AG08395 (cell line): ENCODE measurements at places on chromosomes 4 and X.

- no peak for DNase-seq
Observed at GRCh38 chrX:45885931-45886330, 659.3 kb downstream of the ZNF674 start.

GRCh38 chr4:113181289-113182007, 132.0 kb downstream of the ANK2 start:
- peak; percentile 2 for DNase-seq

- no peak for DNase-seq
Observed at GRCh38 chrX:19747652-19748610, 139.5 kb downstream of the SH3KBP1 start.

DNA sequence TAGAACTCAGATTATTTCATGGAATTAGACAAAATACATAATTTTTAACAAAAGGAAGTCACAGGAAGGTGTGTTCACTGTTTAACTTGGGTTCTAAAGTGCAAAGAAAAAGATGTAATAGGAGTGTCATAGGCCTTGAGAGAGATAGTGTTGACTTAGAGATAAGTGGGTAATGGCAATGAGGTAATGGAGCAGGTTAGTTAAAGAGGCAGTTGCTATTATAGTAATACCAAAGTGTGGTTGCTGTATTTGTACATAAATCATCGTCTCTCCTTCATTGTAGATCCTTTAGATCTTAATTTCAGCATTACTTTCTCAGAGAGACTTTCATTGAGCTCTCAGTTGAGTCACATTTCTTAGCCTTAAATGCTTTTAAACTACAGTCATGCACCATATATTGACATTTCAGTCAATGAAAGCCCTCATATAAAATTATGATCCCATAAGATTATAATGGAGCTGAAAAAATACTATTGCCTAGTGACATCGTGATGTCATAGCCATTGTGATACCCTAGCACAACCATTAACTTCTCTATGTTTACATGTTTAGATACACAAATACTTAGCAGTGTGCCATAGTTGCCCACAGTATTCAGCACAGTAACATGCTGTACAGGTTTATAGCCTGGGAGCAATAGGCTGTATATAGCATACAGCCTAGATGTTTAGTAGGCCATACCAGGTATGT, 245.4 kb downstream of the ADGRL3 start:
- DNase-seq, result no peak

DNA sequence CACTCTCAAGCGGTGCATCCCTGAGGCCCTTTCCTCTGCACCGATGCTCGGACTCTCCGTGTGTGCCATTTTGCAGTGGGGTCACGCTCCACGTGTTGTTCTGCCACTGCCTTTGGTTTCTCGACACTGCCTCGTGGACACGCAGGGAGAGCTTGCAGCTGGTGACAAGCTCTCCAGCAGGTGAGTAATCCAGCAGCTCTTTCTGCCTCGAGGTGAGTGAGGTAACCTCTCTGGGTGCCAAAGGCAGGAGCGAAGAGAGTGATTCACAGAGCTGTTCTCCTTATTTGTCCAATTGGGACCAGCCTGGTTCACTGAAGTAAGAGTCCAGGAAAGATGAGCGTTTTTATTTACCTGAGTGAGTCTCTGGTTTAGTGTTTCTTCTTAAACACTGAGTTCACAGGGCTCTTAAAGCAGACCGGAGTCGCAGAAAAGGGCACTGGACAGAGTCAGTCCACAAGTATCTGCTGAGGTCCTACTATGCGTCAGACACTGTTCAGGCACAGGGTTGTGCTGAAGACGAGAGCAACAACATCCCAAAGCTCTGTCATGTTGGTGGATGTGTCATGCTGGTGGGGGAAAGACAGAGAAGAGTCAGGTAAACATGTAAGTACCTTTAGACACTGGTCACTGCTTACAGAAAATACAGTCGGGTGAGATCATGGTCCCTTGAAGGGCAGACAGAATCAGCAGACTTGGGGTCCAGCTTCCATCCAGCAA, 61.8 kb downstream of the FHDC1 start:
- no peak for DNase-seq

- DNase-seq, result no peak
Observed at GRCh38 chrX:115696039-115696438, 135.1 kb downstream of the PLS3 start.

GRCh38 chr4:5051278-5052203, at the start of gene STK32B:
TSS of gene STK32B (plus strand) at chr4:5051480.
- peak; percentile 81 for DNase-seq

DNA sequence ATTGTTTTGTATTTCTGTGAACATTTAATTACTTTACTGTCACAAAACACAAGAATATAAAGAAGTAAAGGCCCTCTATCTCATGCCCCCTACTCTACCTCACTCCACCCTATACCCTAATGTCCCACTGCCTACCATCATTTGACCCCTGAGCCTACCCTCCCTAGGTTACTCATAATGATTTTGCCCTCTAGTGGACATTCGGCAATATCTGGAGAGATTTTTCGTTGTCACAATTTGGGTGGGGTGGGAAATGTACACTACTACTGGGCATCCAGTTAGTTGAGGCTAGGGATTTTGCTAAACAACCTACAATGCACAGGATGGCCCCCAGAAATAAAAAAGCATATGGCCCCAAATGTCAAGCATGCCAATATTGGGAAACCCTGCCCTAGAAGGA, 10.2 kb downstream of the TEX13A start:
- DNase-seq, result no peak

- DNase-seq, result no peak
Observed at GRCh38 chr4:155881555-155881954, 15.5 kb upstream of the ASIC5 start.

GRCh38 chr4:68390205-68390935, 40.5 kb upstream of the YTHDC1 start:
- DNase-seq, result no peak

GRCh38 chr4:127364397-127364796, 268.4 kb upstream of the INTU start:
- no peak for DNase-seq

DNA sequence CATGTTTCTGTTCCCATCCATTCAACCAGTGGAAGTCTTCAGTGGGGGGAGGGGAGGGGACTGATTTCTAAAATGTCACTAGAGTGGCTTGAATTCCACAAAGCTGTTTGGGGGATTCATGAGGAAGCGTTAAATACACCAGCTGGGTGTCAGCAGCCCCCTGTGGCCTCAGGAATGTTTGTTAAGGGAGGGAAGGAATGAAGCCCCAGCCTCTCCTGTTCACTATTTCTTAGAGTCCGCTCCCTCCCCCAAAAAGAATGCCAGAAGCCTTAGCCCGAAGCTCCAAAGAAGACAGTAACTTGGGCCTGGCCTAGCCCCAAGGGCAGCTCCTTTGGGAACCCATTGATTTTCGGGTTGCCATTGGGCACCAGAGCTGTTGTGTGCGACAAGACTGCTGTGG, 3.3 kb downstream of the SHROOM2 start:
- DNase-seq, result no peak

DNA sequence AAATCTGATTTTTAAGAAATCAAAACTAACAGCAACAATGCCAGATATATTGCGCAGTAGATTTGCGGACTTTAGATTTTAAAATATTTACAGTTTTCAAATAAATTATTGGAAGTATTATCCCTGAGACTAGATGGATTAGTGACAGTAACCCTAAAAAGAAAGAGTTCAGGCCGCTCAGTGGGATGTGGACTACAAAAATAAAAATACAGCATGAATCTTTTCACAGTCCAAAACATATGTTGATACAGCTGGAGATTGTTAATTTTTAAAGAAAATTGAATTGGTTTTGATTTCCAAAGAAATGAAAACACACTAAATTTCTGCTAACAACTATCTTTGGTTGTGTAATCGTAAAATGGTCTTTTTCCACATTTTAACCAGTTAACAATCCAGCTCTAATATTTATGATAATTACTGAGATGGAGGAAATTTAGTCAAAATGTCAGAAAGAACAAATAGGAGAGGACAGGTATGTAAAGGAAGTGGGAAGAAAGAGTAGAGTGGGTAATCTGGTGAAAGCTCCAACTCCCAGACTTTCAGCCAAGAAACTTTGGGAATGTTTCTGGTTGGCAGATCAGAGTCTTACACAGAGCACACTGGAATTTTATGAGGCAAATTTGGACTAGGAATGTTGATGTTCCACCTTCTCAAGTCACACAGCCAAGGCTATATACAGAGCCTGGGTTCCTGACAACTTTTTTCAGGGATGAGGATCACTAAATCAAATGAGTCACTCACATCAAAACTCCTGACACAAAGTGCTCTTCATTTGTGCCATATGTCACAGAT, 15.1 kb downstream of the C4orf36 start:
- DNase-seq, result no peak

- DNase-seq, result no peak
Observed at GRCh38 chr4:6184169-6184568, 16.2 kb downstream of the JAKMIP1 start.

- DNase-seq, result no peak
Observed at GRCh38 chrX:153791104-153791852, 2.9 kb downstream of the IDH3G start.

GRCh38 chrX:109716431-109717028, 16.5 kb downstream of the ACSL4 start:
- DNase-seq, result no peak

- DNase-seq, result no peak
Observed at GRCh38 chr4:56651056-56651350, 30.1 kb downstream of the HOPX start.
